ENCODE measurements at places on chromosomes 3 and 15.

DNA sequence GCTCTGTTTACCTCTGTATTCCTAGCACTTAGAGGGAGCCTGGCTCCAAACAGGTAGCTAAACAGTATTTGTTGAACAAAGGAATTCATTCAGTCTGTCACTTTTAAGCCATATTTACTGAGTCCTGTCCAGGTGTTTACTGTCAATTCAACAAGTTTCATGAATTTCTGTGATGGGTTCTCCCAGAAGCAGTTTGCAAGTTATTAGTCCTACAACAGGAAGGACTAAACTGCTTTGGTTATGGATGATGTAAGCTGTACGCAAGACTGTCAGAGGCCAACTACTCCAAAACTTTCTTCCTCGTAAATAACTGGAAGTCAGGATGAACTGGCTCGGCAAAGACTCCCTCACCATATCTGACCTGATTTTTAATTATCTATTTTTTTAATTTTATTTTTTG lies 25.1 kb downstream of the STIMATE start:
- DNase-seq = no peak

GRCh38 chr3:53820756-53821580 lies 25.3 kb downstream of the CHDH start:
- DNase-seq = no peak

GRCh38 chr3:119570229-119570628 lies 9.1 kb upstream of the ADPRH start:
- no peak for DNase-seq

DNA sequence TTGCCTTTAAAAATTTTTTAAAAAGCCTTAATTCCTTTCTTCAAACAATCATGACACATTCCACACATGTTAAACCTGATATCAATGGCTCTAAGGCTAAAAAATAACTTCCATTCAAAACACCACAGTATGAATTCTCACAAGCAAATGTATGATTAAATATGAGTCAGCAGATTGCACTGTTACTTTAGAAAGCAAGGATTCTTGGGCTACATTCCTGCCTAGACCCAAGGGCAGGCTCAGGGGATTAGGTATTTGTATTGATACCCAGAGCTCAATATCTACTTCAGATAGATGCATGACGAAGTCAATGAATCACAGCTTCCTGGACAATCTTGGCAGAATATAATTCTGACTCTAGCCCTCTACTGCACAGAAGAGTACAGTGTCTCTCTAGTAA lies 65.7 kb downstream of the RARB start:
- DNase-seq = no peak

- DNase-seq = no peak
Measured at GRCh38 chr3:170367797-170368196, 10.3 kb downstream of the SKIL start.

- DNase-seq = no peak
Measured at GRCh38 chr3:98744283-98744682, 18.9 kb upstream of the ST3GAL6 start.

DNA sequence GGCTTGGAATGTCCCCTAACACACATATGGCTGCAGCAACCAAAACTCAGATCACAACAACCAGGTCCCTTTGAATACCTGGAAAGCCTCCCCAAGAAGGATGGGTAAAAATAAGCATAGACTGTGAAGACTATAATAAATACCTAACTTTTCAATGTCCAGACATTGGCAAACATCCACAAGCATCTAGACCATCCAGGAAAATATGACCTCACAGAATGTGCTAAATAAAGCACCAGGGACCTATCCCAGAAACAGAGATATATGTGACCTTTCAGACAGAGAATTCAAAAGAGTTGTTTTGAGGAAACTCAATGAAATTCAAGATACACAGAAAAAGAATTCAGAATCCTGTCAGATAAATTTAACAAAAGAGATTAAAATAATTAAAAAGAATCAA lies 109.2 kb downstream of the NEDD4 start:
- no peak for DNase-seq
